ENCODE measurements at places on chromosomes 11 and 22.

- DNase-seq: no peak
Observed at GRCh38 chr11:67364783-67365722, 8.3 kb downstream of the CLCF1 start.

DNA sequence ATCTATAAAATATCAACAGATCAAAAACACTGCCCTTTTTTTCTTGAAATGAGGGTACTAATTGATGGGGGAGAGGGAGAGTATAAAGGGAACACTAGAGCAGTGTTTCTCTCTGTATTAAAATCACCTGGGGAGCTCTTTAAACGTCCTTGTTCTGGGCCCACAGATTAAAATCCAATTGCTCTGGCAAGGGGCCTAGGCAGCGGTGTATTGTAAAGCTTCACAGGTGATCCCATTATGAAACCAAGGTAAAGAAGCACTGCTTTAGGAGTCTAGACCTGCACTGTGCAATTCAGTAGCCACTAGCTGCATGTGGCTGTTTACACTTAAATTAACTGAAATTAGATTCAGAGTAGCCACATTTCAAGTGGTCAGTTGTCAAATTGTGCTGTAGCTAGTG is 3.0 kb downstream of the AQP11 start:
- no peak for DNase-seq

DNA sequence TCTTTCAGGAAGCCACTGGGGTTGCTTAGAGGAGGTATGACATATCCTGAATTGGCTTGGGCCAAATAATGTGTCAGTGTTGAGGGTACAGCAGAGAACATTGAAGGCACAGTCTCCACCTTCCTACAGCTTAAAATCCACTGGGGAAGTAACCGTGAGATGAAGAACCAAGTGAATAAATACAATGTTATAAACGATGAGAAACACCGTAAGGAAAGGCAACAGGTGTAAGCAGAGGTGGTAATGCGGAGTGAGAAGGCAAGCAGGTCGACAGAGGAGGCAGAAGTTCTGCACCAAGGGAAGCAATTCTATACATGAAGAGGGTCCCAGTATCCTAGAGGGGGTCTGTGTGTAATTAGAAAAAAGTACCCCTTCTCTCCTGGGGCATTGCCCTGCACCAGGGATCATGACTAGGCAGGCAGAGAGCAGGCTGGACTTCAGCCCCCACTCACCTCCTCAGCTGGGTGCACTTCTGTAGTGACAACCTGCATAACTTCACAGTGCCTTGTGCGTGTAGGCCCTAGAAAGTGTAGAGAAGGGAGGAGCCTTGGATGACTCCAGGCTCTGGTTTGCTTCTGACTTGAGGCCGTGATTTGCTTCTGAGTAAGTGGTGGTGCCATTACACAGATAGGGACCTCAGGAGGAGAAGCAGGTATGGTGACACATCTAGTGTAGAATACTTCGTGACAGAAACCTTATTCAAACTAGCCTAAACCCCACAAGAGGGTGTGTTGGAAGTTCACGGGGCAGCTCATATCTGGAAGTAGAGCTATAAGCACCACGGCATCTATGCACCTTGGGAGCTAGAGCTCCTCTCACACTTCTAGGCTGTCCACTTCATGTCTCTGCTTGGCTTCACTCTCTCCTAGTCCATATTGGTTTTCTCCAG is 4.9 kb downstream of the MYOD1 start:
- no peak for DNase-seq

DNA sequence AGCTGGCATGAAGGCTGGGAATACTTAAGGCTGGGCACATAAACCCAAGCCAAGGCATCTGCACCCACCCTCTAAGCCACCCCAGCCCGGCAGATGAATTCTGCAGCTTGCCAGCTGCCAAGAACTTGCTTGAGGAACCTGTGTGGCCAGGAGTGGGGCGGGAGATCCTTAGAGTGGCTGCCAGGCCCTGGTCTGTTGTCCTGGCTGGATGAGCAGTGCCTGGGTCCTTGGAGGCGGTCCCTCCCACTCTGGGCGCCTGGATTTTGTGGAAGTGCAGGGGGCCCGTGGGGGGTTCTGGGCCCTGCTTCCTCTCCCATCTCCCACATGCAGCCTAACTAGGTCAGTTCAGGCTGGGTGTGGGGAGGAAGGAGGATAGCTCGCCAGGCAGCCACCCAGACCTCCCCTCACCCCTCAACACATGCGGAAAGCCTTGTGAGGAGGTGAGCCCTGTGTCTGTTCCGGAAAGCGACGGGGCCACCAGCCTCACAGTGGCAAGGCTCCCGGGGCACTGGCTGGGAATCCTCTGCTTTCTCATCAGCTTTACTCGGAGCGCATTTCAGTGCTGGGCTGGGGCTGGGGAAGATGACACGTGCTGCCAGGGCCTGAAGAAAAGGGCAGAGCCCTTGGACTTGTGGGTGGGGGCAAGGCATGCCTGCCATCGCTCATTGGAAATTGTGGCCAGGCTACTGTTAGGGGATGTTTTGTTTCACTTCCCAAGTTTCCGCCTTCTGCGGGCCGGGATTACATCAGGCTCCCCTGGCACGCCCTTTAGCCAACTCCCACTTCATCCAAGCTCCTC is 8.4 kb downstream of the DAGLA start:
- DNase-seq: no peak

DNA sequence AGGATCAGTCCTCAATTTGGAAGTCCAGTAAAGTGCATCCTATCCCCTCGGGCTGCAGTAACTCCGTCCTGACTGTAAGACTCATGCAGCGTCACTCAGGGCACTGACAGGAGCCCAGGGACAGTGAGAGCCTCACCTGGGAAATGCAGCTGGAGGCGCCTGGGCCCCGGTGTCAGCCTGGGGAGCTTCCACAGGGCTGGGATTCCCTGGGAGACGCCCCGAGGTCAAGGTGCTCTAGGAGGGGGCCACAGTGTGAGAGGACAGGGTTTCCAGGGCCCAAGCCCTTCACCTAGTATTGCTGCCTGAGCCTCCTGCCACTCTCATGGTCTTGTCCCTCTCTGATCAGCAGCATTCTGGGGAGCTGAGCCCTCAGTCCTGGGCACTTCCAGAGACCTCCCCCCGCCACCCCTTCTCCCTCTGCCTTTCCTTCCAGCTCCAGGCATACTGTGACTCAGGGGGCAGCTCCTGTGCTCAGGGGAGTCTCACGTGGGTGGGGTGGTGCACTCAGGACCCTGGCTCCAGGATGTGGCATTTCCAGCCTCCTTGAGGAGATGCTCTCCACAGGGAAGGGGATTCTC is 99.1 kb upstream of the IGLL5 start:
- DNase-seq: no peak

GRCh38 chr11:114157476-114158050 is 98.1 kb downstream of the ZBTB16 start:
- no peak for DNase-seq

- no peak for DNase-seq
Observed at GRCh38 chr11:44097821-44098220, 2.3 kb downstream of the EXT2 start.
